ENCODE measurements at places on chromosomes 3 and 15. TPM values are rescaled to one million over a fixed set of nuclear protein-coding genes. Genes with fewer than 3 reads are reported as not detected.

The PATL2 gene
- total RNA-seq = 5.4 TPM

The GCNT3 gene
- not detected for total RNA-seq

The DUOXA2 gene
- total RNA-seq = not detected

The SNAP23 gene
- 42.3 TPM for total RNA-seq

The DNAJA4 gene
- 36.1 TPM for total RNA-seq

The FETUB gene
- total RNA-seq = not detected

The CXCR6 gene
- total RNA-seq = 8.0 TPM

The FEM1B gene
- total RNA-seq = 37.6 TPM

The ARHGEF3 gene
- total RNA-seq = 53.8 TPM

The HRG gene
- total RNA-seq = not detected

The ATP13A5 gene
- total RNA-seq = not detected

The SPRED1 gene
- total RNA-seq = 2.5 TPM

The CCR8 gene
- total RNA-seq = 2.5 TPM

The SHF gene
- 11.7 TPM for total RNA-seq

The ROPN1 gene
- total RNA-seq = not detected

The SERPINI2 gene
- total RNA-seq = not detected

The BAHD1 gene
- 23.0 TPM for total RNA-seq

The UTS2B gene
- total RNA-seq = not detected

The CTDSPL2 gene
- 66.6 TPM for total RNA-seq

The RTP1 gene
- total RNA-seq = not detected

The LRRK1 gene
- 0.57 TPM for total RNA-seq

The TWF2 gene
- 117 TPM for total RNA-seq

The OR5K2 gene
- not detected for total RNA-seq

The GOLGA6D gene
- total RNA-seq = not detected

The ARGFX gene
- not detected for total RNA-seq

The MKRN3 gene
- total RNA-seq = 1.1 TPM

The C3orf70 gene
- total RNA-seq = 0.06 TPM

The RETNLB gene
- not detected for total RNA-seq

The ARNT2 gene
- not detected for total RNA-seq

The SPINK8 gene
- not detected for total RNA-seq

The IGF2BP2 gene
- 0.65 TPM for total RNA-seq

The CHRNA5 gene
- 10.5 TPM for total RNA-seq

The TTLL13 gene
- 0.55 TPM for total RNA-seq

The NRG4 gene
- not detected for total RNA-seq
